NCI-H460 (cell line): ENCODE measurements at places on chromosomes 7 and 10. TPM values are rescaled to one million over a fixed set of nuclear protein-coding genes. Genes with fewer than 3 reads are reported as not detected.

GRCh38 chr10:5971315-5971832 lies 6.0 kb downstream of the IL15RA start:
- no peak for DNase-seq

HTR5A gene
- not detected in 2 replicates for total RNA-seq

DNA sequence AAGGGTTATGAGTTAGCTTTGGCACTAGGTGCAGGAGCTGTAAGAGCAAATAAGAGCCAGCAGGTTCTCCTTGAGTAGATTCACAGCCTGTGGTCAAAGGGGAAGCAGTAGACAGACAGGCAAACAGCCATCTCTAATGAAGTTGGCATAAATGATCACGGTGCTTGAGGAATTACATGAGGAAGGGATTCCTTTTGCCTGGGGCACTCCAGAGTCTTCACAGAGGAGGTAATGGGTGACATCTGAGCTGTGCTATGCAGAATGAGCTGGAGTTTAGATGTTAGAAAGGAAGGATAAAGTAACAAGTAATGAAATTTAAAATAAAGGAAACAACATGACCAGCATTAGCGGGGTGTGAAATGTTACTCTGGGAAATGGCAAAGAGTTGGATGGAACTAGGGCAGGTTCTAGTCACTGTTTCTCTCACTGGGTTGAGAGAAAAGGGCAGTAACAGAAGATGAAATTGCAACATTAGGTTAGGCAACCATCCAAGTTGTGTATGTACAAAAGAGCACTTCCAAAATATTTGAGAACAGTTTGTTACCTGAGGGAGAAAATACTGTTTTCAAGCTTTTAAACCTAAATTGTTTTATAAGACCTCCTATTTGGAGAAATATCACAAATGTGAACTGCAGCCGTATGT lies 613.8 kb downstream of the PHTF2 start:
- DNase-seq, result no peak

STOX1 gene
- 1.6 and 1.8 TPM in 2 replicates for total RNA-seq

ZNF365 gene
- total RNA-seq, result 3.3 and 4.2 TPM in 2 replicates

SPAG6 gene
- not detected in 2 replicates for total RNA-seq

DNA sequence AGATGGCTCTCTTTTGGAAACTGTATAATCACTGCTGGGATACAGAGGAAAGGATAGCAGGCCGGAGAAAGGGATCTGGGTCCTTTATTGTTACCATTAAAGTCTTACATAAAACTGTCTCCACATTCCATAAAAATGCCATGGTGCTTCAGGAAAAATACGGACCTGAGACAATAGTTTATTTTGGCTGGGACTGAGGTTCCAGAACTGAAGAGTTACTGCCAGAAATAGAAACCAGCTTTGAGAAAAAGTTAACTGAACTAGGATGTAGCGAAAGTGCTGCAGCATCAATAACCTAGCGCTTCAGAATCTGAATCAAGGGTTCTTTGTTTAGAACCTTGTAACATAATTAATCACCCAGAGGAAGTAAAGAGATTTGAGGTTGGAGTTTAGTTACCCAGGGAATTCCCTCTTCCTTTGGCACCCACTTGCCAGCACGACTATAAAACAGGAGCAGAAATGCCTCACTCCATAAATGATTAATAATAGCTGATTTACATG lies 38.0 kb downstream of the MEOX2 start:
- no peak for DNase-seq

GRCh38 chr7:121313220-121313792 lies 15.5 kb upstream of the WNT16 start:
- DNase-seq, result no peak
